ENCODE measurements at places on chromosomes 6 and 20.
A peak's percentile ranks its signal among the peaks of the same experiment; 100 is the strongest.

DNA sequence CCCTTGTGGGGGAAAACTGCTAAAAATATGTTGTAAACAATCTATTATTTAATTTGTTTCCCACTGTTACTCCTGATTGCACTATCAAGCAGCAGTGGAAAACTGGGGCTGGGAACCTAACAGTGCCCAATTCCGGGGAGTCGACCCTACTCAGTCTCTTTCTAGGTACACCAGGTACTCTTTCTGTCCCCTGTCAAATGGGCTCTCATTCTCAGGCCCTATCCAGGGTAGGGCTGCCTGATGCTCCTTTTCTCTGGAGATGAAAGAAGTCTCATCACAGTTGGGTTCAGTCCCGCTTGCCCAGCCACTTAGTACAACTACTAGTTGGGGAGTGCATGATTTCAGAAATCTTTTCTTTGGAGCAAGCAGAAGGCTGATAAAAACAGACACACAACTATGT lies 52.0 kb downstream of the HS3ST5 start:
- DNase-seq = no peak

GRCh38 chr20:30606990-30607389 lies 650.5 kb upstream of the DEFB115 start:
- DNase-seq = no peak

DNA sequence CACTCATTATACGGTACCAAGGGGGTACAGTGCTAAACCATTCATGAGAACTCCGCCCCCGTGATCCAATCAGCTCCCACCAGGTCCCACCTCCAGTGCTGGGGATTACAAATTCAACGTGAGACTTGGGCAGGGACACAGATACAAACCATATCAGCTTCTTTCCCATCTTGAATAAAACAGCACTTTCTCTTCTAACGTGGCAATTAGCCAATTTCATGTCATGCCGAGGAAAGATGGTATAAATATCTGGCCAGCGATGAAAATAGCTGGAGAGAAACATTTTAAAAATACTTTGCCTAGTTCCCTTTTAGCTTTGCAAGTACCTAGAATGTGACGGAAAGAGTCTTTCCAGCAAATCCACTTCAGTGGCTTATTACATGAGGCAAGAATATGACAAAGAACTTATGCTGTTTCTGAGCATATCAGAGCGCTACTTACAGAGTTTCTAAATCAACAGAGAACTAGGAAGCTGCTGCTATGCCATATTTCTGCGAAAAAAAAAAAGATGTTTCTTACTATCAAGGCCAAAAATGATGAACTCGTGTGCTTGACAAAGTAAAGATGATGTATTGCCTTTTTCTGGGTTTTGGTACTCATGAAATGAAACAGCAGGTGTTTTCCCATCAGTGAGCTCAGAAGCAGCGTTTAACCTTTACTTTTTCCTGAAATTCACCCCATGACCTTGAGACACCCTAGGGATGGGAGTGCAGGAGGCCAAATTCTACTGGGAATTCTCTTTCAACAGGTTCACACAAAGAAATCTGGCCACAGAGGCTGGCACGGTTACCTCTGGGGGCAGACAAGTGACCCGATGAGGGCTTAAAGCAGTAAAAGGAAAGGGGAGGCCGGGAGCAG lies 37.9 kb downstream of the AGPAT4 start:
- DNase-seq = no peak

DNA sequence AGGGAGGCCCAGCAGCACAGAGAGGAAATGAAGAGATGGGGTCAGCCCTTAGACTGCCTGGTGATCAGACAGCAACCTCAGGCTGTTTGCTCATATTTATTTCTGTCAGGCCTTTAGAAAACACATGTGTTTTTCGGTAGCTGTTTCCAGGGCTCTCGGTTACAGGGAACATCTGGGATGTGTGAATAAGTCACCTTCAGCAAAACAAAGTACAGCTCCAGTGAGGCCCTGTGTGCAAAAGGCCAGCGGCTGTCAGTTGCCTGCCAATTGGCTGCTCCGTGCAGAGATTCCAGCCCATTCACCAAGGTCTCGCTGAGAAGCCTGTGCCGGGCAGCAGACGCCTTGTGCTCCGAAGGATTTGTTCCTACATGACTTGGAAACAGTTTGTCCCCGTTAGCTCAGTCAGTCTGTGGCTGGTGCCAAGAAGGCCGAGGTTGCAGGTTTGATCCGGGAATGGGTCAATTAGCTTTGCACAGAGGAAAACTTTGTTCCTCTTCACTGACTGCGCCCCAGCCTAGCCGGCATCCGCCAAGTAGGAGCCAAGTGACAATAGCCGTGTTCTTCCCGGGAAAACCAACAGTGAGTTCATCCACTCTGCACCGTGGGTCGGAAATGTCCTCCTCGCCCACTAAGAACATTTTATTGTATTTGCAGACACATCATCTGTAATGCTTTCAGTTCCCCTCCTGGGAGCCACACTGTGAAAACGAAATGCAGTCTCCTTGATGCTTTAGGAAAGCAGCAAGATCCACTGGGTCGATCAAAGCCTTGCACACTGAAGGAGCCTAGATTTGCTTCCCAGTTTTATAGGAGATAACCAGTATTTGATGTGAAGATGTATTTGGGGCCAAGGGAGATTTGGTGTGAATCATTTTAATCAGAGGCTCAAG lies 315.4 kb upstream of the CDYL start:
- DNase-seq = peak; percentile 18

GRCh38 chr6:168371185-168371584 lies 51.6 kb upstream of the DACT2 start:
- no peak for DNase-seq

DNA sequence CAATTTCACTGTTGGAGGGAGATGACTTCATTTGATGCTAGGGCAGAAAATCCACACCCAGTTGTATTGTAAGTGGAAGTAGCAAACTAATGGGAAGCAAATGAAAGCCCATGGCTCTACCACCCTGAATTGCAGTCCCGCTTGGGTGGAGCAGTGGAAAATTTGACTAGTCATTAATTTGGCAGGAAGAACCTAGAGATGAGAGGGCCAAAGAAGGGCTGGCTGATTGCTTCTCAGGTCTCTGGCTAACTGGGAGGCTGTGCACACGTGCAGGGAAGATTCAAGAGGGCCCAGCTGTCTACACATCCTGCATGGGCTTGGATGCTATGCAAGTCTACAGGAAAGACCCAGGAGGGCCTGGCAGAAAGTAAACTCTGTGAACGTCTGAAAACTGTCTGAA lies 466.2 kb downstream of the TFAP2A start:
- DNase-seq = no peak

GRCh38 chr6:32815115-32815514 lies 1.7 kb downstream of the HLA-DOB start:
- no peak for DNase-seq

- DNase-seq = no peak
These were observed 118.6 kb downstream of the PREX1 start for GRCh38 chr20:48709058-48709691.

DNA sequence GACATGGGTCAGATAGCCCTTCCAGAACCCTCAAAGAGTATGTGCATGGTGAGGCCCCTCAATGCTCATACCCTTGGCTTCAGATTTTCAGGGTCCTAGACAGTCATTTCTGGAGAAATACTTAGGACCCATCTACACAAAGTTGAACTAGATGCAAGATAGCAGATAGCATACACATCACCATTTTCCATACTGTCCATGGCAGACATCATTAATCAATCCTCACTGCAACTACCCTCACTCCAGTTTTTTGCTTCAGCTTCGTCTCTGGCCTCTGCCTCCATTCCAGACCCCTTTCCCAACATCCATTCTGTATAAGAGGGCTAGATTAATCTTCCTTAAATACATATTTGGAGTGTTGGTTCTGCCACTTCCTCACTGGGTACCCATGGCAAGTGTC lies 95.5 kb upstream of the MYL9 start:
- no peak for DNase-seq

- DNase-seq = no peak
These were observed 262.4 kb downstream of the PHF3 start for GRCh38 chr6:63897952-63898351.

DNA sequence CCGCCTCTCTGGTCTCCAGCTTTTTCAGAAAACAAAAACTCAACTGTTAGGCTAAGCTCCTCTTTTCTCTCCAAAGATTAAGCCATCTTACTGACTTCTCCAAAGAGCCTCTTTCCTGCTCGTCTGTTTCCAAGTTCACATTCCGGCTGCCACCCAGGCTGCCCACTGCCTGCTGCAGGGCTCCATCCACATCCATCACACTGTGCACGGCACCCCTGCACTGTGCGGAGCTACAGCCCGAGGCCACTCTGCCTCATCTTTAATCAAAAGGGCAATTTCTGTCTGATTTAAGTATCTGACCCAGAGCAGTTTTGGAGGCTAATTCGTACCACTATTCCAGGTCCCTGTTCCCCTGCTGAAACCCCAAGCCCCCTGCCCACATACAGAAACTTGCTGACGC lies 141.6 kb upstream of the ARMC2 start:
- DNase-seq = no peak

DNA sequence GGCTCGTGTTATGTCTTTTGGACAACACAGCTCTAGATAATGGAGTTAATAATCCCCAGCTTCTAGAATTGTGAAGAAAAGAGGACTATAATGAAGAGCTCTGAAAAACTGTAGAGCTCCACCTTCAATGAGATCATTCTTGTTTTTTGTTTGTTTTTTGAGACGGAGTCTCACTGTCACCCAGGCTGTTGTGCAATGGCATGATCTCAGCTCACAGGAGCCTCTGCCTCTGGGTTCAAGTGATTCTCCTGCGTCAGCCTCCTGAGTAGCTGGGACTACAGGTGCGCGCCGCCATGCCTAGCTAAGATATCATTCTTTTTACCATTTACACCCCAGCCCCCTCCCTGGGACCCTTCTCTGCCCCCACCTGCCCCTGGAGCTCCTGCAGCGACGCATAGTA lies 36.6 kb downstream of the ERGIC3 start:
- DNase-seq = no peak

GRCh38 chr6:2708456-2708855 lies 42.3 kb downstream of the MYLK4 start:
- DNase-seq = no peak

GRCh38 chr20:44410583-44411019 lies 55.1 kb downstream of the HNF4A start:
- no peak for DNase-seq

DNA sequence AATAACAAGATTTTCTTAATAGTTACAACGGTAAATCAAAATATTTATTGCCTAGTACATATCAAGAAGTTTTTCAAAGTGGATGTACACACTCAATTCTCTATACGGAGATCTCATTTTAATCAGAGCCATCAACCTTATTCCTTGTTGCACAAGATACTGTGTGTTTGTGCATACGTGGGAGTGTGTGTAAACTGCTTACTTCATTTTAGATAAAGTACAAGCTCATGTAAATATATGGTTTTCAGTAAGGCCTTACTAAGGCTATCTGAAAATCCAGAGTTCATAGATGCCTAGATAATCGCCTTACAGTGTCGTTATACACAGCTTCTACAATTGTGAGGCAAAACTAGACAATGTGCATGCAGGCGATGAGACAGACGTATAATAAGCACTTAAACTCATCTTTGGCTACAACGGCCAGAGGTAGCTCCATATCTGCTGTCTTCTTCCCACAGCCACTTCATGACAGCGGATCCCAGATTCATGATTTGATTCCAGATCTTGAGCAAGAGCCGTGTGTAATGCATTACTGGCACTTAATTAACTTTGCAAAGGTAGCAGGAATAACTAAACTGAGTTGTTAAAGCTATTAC lies 2.5 kb downstream of the PERP start:
- DNase-seq = no peak

- DNase-seq = no peak
These were observed 117.5 kb downstream of the SOX4 start for GRCh38 chr6:21710908-21711627.

- no peak for DNase-seq
These were observed 5.6 kb downstream of the DAAM2 start for GRCh38 chr6:39797751-39798150.

GRCh38 chr6:20711518-20711917 lies 177.3 kb downstream of the CDKAL1 start:
- no peak for DNase-seq

DNA sequence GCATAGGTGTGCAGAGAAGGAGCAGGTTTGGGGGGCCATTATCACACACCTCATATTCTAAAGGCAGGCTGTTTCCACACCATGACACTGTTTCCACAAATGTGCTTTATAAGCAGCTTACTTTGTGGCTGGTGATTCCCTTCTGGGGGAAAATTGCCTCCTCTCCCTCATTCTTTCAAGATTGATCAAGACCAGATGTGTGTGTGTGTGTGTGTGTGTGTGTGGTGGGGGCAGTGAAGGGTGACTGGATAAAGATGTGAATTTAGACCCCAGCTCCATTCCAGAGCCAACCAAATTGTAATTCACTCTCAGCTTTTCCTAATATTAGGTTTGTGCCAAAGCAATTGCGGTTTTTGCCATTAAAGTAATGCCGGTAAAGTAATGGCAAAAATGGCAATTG lies 45.6 kb downstream of the EDN3 start:
- DNase-seq = no peak

GRCh38 chr20:32560989-32561830 lies 23.9 kb downstream of the NOL4L start:
- no peak for DNase-seq

- DNase-seq = no peak
These were observed 173.9 kb downstream of the LRFN2 start for GRCh38 chr6:40413239-40413638.

DNA sequence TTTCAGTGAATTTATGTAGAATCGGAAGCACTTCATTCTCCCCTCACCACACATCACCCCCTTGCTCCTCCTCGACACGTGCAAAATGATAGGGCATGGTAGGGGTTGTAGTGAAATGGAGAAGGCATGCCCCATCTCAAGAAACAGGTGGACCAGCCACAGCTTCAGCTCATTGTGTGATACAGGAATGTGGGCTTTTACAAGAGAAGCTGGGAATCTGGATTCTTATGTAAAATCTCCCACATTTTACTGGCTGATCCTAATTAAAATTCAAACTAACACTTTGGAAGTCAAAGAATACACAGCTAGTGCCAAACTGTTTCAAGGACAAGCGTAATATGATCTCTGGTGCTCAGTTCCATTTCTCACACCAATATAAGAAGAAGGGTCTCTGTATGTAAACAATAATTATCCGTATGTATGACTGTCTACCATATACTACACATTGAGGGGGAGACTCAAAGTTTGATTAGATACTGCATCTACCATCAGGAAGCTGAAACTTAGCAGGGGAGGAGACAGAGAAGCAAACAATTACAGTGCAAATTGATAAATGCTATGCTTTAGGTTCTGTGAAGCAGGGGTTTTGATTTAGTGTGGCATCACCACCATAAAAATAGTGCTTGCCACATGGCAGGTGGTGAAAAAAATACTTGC lies 24.3 kb upstream of the KIAA0408 start:
- no peak for DNase-seq

- no peak for DNase-seq
These were observed 126.5 kb downstream of the ZFAND3 start for GRCh38 chr6:37946057-37946456.

DNA sequence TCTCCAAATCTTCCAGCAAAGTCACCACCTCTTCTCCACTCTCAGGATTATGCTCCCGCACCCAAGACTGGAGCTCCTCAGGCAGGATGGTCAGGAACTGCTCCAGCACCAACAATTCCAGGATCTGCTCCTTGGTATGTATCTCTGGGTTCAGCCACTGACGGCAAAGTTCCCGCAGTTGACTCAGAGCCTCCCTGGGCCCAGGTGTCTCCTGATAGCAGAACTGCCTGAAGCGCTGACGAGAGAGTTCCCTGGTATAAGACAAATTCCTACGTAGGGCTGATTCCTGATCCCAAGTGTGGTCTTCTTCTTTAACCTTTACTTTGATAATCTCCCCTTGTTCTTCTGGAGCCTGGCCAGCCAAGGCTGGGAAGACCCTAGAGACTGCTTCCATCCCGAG lies 60.6 kb downstream of the GPX5 start:
- no peak for DNase-seq

All from GM04503 (cell line).